ENCODE measurements at places on chromosomes 11 and 22. TPM values are rescaled to one million over a fixed set of nuclear protein-coding genes. Genes with fewer than 3 reads are reported as not detected.

SYT9 gene
- 3.7 TPM for total RNA-seq

DNA sequence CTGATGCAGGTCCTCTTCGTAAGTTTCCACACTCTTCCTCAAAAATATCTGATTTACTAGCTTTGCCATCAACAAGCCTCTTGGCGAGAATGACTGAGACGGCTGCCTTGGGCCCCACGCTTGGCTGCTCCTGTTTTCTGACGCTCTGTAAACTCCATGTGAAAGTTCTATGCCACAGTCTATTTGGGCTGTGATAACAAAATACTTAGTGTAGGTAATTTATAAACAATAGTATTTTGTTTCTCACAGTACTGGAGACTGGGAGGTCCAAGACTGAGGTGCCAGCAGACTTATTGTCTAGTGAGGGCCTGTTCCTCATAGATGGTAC, 123.2 kb upstream of the SORL1-AS1 start:
- no peak for DNase-seq
- peaks cover 32% of the 10 kb centered on the region for H3K36me3 ChIP-seq
- no peak overlapping the region for H3K4me3 ChIP-seq
- H3K27me3 ChIP-seq = peaks cover 3% of the 10 kb centered on the region
- H3K4me1 ChIP-seq = peaks cover 6% of the 10 kb centered on the region

DNA sequence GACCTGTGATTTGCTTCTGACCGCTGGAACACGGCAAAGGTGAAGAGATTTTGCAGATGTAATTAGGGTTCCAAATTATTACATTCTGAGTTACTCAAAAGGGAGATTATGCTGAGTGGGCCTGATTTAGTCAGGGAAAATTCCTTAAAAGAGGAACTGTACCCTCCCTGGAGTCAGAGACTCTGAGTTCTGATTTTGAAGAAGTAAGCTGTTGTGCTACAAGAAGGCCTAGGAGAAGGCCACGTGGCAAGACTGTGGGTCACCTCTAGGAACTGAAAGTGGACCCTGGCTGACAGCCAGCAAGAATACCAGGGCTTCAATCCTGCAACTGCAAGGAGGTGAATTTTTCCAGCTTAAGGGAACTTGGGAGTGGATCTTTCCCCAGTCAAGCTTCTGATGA, 45.3 kb downstream of the CHRDL2 start:
- H3K4me1 ChIP-seq = peaks cover 4% of the 10 kb centered on the region
- no peak overlapping the region for H3K4me3 ChIP-seq
- H3K27me3 ChIP-seq = no peaks in the 10 kb centered on the region
- DNase-seq = no peak

- peaks cover 83% of the 10 kb centered on the region for H3K27me3 ChIP-seq
- peak; percentile 21 for DNase-seq
- H3K4me3 ChIP-seq = no peak overlapping the region
- no peaks in the 10 kb centered on the region for H3K4me1 ChIP-seq
- H3K36me3 ChIP-seq = no peaks in the 10 kb centered on the region
These were observed 150.2 kb downstream of the BRD1 start for GRCh38 chr22:49677495-49677889.

DNA sequence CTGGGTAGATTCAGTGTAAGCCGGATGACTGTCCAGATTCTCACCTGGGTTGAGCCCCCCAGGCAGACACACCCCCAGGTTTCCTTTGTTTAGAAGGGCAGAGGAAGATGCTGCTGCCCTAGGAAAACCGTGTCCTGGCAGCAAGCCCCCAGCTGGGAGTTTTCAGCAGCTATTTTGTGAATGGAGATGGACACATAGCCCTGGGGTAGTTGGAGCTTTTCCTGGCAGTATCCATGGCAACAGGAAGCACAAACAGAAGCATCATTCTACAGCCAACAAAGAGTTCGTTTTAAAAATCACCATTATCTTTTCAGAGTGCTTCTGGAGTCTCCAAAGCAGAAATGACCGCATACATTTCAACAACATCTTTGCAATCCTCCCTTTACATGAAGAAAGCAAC, 245.5 kb downstream of the BRD1 start:
- no peaks in the 10 kb centered on the region for H3K4me1 ChIP-seq
- H3K4me3 ChIP-seq = no peak overlapping the region
- DNase-seq = no peak
- H3K36me3 ChIP-seq = no peaks in the 10 kb centered on the region

MMP13 gene
- total RNA-seq = not detected

PYGM gene
- total RNA-seq = 7.6 TPM

GRCh38 chr11:83574519-83574918, 288.4 kb upstream of the CCDC90B start:
- H3K4me1 ChIP-seq = peaks cover 12% of the 10 kb centered on the region
- H3K4me3 ChIP-seq = no peak overlapping the region
- no peak for DNase-seq
- no peak overlapping the region for H3K27ac ChIP-seq
- no peaks in the 10 kb centered on the region for H3K27me3 ChIP-seq
- no peaks in the 10 kb centered on the region for H3K36me3 ChIP-seq

GRCh38 chr11:61297746-61298145, 2.6 kb upstream of the VWCE start:
- no peak for DNase-seq
- peak overlapping the region; percentile 32 for H3K27ac ChIP-seq
- H3K4me3 ChIP-seq = no peak overlapping the region
- H3K4me1 ChIP-seq = peaks cover 11% of the 10 kb centered on the region
- H3K27me3 ChIP-seq = peaks cover 9% of the 10 kb centered on the region

DNA sequence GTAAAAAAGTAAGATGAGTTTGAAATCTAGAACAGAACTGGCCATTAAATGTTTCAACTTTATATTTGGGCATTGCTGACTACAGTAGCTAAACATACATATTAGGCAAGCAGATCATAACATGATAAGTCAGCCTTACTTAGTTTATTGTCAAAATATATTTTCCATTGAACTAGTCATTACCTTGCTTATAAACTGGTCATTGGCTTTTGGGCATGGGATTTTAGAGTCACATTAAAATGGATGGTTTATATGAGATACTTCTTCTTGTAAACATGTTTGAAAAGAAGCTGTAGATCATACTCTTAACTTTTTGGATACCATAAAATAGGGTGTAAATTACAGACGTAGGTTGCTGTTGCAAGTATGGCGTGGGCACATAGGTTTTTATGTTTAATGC, 2.7 kb downstream of the HIPK3 start:
- peak overlapping the region; percentile 99 for H3K4me3 ChIP-seq
- H3K36me3 ChIP-seq = no peaks in the 10 kb centered on the region
- DNase-seq = no peak
- H3K4me1 ChIP-seq = peaks cover 43% of the 10 kb centered on the region
- H3K27me3 ChIP-seq = no peaks in the 10 kb centered on the region

- no peak overlapping the region for H3K27ac ChIP-seq
- H3K36me3 ChIP-seq = no peaks in the 10 kb centered on the region
- H3K4me3 ChIP-seq = peak overlapping the region; percentile 55
- peaks cover 12% of the 10 kb centered on the region for H3K4me1 ChIP-seq
These were observed 2.4 kb downstream of the IFITM10 start for GRCh38 chr11:1747753-1748635.

DNA sequence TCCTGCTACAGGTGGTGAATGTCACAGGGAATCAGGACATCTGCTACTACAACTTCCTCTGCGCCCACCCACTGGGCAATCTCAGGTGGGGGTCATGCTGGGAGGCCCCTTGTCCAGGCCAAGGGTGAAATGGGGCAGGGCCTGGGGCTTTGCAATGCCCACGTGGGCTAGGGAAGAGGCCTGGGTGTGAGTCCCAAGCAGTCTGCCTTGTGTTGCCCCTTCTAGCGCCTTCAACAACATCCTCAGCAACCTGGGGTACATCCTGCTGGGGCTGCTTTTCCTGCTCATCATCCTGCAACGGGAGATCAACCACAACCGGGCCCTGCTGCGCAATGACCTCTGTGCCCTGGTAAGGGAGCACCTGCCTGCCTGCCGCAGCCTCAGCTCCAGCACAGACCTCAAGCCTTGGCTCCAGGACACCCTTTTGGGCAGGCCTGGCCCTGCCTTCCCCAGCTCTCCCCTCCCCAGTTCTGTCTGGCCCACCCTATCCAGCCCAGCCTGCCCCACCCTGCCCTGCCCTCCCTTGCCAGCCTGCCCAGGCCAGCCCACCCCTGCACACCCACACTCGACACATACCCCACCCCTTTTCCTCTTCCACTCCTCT, 9.1 kb upstream of the TAGLN start:
- no peak overlapping the region for H3K4me3 ChIP-seq
- no peaks in the 10 kb centered on the region for H3K27me3 ChIP-seq
- H3K27ac ChIP-seq = no peak overlapping the region
- H3K4me1 ChIP-seq = no peaks in the 10 kb centered on the region

DNA sequence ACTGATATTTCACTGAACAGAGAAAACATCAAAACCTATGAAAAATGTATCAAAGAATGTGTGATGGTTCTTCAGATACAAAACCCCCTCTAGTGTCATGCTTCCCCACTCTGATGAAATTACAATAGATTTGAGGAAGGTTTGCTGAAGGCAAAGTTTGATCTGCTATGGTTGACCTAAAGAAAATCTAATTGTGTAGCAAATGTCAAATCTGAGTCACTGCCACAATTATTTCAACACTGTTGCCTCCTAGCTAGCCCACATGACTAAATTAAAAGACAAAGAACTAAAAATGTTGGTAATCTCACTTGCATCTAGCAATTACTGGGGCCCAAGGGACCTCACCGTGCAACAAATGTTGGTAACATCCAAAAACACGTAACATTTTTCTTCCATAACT, 728.0 kb downstream of the DLG2 start:
- no peak overlapping the region for H3K4me3 ChIP-seq
- H3K36me3 ChIP-seq = no peaks in the 10 kb centered on the region
- H3K4me1 ChIP-seq = peaks cover 2% of the 10 kb centered on the region
- no peak overlapping the region for H3K27ac ChIP-seq
- DNase-seq = no peak
- no peaks in the 10 kb centered on the region for H3K27me3 ChIP-seq

GUCY1A2 gene
- total RNA-seq = 15.1 TPM

DNA sequence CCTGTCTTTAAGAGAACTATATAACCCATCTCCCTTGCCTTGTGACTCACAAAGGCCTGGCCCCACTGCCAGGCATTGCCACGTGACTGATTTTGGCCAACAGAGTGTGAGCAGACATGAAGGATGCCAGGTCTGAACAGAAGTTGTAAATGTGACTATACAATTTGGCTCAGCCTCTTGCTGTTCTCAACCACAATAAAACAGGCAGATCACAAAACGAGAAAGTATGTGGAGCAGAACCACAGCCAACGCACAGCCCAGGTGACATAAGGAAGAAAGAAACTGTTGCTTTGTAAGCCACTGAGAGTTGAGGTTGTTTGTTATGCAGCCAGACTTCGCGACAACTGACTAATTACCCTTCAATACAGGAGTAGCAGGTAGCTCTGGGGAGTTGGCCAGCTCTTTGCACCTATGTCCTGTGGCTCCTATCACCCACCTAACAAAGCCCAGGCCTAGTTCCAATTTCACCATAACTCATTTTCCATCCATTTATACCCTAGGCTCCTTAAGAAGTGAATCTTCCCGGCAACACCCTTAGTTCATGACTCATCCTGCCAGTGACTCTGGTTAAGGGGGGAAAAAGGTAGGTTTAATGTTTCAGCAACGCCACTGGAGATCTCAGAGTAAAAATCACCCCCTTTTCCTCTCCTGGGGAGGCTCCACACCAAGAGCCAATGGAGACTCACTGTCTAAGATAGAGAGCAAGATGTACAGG, 53.7 kb downstream of the GALNT18 start:
- DNase-seq = no peak
- no peak overlapping the region for H3K4me3 ChIP-seq
- H3K27me3 ChIP-seq = peaks cover 24% of the 10 kb centered on the region
- peaks cover 2% of the 10 kb centered on the region for H3K4me1 ChIP-seq
- H3K36me3 ChIP-seq = no peaks in the 10 kb centered on the region

DNA sequence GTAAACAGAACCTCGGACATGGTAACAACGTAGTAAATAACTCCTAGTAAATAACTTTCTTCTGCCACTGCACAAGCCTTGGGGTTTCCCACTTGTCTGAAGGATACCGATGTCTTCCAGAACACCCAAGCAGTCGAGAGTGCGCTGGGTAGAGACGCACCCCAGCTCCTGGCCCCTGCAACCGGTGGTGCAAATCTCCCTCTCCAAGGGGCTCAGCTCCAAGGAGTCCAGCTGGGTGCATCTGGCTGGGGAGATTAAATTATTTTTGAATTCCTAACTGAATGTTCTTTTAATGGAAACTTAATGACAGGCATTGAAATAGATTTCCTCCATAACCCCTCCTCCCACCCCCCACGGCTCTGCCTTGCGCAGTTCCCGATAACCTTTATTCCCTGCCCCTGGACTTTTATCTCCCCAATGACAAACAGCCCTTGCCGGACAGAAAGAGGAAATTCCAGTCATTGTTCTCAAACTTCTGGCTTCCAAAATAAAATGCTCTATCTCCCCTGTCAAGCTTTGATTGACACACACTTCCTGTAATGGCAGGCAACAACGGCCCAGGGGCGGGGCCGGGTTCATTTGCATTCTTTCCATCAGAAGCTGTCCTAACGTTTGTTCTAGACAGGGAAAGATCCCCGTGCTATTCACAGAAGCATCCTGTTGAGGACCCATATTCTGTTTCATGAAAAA, 31.2 kb downstream of the KCNJ1 start:
- peaks cover 10% of the 10 kb centered on the region for H3K4me1 ChIP-seq
- H3K27me3 ChIP-seq = peaks cover 20% of the 10 kb centered on the region
- no peak for DNase-seq
- no peak overlapping the region for H3K27ac ChIP-seq

Measured in mesothelial cell of epicardium (in vitro differentiated cells).